ENCODE measurements at places on chromosomes 2 and 18.

GRCh38 chr2:164913640-164914350 is 41.5 kb downstream of the SLC38A11 start:
- DNase-seq: no peak

DNA sequence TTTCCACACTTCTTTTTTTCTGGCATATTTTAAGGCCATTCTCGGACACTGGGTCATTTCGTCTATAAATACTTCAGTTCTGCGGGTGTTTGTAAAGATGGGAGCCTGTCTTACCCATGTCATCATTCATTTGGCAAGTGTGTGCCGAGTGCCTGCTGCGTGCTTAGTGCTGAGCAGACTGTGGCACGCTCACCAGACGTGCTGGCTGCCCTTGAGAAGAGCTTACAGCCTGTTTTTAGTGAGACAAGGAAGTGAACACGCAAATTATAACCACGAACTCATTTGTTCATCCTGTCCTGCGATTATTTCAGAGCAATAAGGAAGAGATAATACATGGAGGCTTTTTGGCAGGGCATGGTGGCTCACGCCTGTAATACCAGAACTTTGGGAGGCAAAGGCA is 10.4 kb upstream of the STON1 start:
- DNase-seq: no peak

- no peak for DNase-seq
These were observed 78.4 kb downstream of the ARHGEF4 start for GRCh38 chr2:130915149-130915548.

DNA sequence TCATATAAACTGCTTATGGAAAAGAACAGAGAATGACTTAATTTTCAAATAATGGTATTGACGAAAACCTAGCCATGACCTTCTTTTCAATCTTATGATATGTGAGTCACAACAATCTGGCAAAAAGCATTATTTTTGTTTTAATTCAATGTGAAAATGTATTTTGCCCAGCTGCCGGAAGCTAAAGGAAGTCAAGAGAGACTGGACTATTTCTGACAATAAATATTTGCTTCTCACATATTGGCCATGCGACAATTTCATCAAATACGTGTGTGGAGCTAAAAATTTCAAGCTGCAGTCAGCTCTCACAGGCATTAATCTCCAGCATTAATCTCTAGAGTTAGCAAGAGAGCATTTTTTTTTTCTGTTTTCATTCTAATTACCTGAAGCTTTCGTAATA is 881.0 kb downstream of the CPS1 start:
- no peak for DNase-seq

GRCh38 chr2:178531168-178531567 is 50.9 kb downstream of the PLEKHA3 start:
- DNase-seq: no peak

DNA sequence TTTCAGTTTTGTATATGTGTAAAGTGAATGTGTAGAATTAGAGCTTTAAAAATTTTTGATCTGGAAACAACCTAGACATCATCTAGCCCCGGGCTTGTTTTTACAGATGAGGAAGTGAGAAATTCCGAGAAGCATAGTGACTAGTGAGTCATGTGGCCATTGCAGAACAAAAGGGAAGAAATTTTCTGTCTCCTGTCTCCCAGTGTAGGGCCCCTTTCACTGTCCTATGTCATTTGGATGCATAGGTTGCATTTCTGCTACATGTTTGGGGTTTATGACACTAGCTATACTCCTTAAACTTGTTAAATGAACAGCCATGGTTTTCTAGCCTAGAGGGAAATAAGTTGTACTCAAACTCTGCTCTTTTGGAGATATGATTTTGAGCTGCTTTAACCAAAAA is 84.6 kb downstream of the PLCL1 start:
- no peak for DNase-seq

DNA sequence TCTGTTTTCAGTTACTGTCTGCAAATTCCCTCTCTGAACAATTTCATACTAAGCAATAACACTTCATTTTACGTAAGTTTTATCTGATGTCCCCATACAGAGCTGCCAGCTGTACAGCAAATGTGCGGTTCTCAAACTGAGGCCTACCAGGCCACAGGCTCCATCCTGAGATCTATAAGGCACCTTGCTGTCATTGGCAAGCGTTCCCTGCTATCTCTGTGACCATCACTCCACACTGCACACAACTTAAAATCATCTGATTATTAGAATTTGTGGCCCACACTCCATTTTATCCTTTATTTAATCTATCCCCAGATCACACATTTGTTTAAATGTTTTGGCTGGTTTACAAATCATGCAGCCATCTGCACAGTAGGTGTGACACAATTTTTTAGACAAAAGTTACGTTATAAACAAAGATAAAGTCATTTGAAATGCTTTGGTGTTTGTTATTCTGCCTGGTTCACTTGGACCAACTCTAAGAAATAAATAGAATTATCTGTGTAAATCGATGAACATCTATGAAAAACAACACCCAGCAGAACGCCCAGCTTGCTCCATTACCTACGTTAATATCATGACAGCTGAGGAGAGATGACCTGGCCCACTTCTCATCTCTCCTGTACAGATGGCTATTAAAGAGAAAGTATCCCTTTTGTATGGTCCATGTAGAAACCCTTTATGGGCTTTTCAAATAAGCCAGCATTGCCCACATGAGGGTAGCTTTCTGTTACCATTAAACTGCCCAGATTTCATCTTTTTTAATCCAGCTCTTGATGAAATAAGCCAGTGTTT is 162.4 kb downstream of the ZNF521 start:
- no peak for DNase-seq

- no peak for DNase-seq
These were observed 978.5 kb upstream of the LRRTM1 start for GRCh38 chr2:81283081-81283480.

- no peak for DNase-seq
These were observed 319.8 kb downstream of the RND3 start for GRCh38 chr2:150167711-150168110.

DNA sequence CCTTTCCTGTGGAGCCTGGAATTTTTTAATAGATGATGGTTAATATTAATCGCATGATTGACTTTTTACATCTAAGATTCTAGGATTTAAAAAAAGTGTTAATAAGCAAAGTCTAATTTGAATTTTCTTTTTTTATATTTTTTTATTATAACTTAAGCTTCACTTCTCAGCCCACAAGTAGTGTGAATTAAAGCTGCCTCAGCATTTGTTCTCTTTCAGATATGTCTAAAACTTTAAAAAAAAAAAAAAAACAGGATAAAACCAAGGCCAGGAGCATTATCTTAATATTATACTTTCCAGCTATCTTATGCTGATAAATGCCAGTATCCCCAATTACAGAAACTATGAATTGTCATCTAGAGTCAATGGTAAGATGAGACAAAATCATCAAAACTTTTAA is 109.7 kb downstream of the CD226 start:
- DNase-seq: no peak

- no peak for DNase-seq
These were observed 59.5 kb upstream of the YWHAQ start for GRCh38 chr2:9690252-9690651.

DNA sequence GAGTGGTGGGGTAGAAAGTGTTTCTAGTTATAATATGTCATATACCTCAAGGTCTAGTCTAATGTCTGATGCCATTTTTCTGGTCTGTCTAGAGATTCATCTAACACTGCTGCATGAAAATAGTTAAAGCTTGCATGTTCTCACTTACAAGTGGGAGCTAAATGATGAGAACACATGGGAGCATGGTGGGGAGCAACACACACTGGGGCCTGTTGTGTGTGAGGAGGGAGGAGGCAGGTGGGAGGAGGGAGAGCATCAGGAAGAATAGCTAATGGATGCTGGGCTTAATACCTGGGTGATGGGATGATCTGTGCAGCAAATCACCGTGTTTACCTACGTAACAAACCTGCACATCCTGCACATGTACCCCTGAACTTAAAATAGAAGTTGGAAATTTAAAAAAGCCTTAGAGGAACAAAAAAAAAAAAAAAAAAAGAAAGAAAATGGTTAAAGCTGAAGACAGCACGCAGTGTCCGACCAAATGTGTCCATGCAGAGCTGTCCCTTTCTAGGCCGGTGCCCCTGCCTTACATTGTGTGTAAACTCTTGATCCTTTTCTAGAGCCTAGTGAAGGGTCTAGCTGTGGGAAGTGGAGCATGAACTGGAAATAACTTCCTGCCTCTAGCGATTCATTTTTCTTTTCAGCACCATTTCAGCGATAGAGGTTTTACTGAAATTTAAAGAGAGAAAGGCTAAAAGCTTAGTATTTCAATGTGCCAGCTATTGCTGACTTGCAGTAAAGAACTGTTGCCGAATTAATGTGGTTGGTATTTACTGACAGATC is 94.0 kb downstream of the FMNL2 start:
- no peak for DNase-seq

- no peak for DNase-seq
These were observed 33.7 kb upstream of the RNF152 start for GRCh38 chr18:61926532-61926931.

GRCh38 chr2:45879406-45879805 is 227.9 kb downstream of the PRKCE start:
- no peak for DNase-seq

- no peak for DNase-seq
These were observed 28.0 kb downstream of the HDAC4 start for GRCh38 chr2:239372835-239373234.

DNA sequence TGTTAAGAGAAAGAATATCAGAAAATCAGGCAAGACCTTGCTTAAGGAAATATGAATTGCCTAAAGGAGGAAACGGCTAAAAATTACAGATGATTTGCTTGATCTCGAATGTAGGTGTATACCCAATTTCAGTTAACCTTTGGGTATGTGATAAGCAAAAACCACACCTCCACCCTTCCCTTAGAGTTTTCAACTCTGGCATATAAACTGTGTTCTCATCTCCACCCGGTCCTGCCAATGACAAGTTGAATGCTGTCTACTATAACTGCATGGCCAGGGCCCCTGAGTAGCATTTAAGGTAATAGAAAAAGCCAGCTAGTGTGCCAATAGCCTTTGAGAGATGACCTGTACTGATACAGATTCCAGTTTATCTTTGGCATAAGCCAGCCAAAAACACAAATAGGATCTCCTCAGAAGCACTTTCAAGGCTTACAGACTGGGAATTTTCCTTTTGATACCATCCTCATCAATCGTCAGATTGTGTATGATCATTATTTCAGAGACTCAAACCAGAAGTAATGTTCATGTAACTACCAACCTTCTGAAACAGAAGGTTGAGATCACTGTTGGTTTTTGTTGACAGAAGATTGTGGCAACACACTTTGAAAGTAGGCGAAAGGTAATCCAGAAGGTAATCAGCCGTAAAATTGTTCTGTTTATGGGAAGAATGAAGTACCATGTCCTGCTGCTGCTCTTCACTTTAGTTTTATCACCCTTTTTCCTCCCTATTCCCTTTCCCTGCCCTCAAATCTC is 163.1 kb downstream of the GFPT1 start:
- no peak for DNase-seq

DNA sequence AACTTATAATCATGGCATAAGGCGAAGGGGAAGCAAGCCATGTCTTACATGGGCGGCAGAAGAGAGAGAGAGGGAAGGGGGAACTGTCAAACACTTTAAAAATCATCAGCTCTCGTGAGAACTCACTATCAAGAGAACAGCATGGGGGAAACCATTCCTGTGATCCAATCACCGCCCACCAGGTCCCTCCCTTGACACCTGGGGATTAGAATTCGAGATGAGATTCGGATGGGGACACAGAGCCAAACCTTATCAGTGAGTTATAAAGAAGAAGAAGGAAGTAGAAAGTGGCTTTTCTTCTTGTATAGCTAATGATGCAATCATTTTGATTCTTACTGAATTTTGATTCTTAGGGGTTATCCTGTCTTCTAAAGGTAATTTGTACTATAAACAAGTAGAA is 51.4 kb downstream of the SMCHD1 start:
- no peak for DNase-seq

DNA sequence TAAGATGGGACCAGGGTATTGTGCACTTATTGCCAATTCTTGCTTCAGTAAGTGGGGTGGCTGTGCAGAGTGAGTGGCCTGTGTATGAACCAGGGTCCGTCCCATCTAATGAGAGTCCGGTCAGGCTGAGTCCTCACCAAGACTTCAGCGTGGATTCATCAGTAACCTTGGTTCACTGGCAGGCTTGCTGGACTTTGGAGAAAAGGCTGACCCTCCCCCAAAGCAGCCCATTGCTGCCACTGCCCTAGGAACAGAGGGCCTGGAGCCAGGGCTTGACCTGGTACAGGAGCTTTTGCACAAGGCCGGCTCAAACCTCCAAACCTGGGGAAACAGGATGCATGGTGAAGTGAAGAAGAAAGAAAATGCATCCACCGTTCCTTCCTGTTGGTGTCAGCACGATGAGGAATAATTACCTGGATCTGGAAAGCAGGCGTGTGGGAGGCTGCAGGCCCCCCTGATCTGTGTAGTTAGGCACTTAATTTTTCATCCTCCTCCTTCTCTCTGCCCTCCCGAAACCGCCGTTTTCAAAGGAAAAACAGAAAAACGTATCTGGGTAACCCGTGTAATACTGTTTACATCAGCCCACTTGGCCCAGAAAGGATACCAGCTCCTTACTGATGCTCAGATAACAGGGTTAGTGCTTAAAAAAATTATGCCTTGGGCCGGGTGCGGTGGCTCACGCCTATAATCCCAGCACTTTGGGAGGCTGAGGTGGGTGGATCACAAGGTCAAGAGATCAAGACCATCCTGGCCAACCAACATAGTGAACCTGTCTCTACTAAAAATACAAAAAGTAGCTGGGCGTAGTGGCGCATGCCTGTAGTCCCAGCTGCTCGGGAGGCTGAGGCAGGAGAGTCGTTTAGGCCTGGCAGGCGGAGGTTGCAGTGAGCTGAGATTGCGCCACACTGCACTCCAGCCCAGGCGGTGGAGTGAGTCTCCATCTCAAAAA is 147.7 kb downstream of the TGIF1 start:
- DNase-seq: no peak

GRCh38 chr18:55818284-55818683 is 230.3 kb upstream of the TCF4 start:
- DNase-seq: no peak

DNA sequence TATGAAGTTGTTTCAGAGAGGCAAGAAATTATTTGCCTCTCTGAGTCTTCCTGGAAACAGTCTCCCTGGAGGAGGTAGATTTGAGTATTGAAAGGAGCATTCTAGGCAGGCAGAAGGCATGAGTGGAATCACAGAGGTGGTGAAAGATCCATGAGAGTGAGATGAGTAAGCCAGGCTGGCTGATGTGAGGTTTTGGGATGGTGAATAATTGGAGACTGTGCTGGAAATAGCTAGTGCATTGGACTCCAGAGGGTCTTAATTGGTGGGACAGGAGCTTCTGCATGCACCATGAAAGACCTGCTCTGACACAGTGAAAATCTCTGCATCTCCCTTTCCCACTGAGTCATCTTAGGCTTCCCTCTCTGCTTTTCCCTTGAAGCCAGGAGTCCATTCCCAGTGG is 46.3 kb downstream of the CDC42EP3 start:
- no peak for DNase-seq

DNA sequence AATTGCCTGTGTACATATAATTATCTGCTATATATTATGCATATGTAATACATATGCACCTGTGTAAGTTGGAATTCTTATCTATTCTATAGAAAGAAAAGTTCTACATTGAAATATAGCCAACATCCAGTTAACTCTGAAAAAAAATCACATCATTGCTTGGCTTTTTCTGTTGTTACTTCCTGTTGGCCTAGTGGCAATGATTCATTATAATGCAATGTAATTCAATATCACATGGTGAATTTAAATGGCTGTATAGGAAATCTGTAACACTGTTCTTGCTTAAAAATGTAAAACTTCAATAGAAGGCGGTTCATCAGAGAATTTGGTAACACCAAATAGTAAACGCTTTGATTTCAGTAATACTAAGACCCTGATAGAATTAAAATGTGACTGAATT is 44.5 kb upstream of the MAP4K3 start:
- DNase-seq: no peak

All from cerebellar nuclear complex (tissue), 1 donor.